ENCODE measurements at places on chromosomes 16 and 17. TPM values are rescaled to one million over a fixed set of nuclear protein-coding genes. Genes with fewer than 3 reads are reported as not detected.

- no peak for DNase-seq
Measured at GRCh38 chr17:73478334-73478733, 165.9 kb downstream of the SDK2 start.

DNA sequence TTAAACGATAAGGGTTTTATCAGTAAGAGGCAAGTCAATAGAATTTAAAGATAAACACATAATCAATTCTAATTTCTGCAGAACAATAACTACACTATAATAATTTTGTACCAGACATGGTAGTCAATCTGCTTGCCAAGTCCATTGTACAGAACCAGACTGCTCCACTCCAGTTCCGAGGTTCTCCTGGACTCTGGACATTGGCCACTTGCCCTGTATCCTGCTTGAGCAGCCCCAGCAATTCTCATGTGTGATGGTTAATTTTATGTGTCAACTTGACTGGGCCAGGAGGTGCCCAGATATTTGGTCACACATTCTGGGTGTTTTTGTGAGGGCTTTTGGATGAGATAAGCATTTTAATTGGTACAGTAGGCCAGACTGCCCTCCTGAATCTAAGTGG, 384.6 kb downstream of the SLC39A11 start:
- no peak for DNase-seq

DNA sequence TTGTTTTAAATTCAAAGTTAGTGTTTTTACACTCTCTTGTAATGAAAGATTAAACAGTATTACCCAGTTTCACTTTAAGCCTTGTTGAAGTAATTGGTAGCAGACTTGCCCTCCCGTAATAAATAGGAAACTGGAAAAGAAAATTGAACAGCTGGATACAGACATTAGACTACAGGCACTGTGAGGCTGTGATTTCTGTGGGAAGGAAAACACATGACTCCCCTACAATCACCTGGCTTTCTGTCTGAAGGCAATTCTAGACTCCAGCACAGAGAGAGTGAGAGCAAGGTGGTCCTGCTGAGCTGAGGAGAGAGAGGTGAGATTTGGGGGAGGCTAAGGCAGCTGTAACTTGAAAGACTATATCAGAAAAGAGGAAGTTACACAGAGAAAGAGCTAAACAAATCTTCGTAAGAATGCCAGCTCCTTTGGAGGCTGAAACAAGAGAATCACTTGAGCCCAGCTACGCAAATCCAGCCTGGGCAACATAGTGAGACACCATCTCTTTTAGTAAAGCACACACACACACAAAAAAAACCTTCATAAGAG, 57.8 kb upstream of the CDYL2 start:
- no peak for DNase-seq

GRCh38 chr17:66343531-66344078, 41.2 kb downstream of the PRKCA start:
- no peak for DNase-seq

- DNase-seq, result peak; percentile 19
Measured at GRCh38 chr17:67546578-67547527, 169.8 kb downstream of the PITPNC1 start.

TNFRSF17 gene
- 0.18 TPM for total RNA-seq

- DNase-seq, result no peak
Measured at GRCh38 chr17:64728041-64728695, 66.1 kb upstream of the SMURF2 start.

DNA sequence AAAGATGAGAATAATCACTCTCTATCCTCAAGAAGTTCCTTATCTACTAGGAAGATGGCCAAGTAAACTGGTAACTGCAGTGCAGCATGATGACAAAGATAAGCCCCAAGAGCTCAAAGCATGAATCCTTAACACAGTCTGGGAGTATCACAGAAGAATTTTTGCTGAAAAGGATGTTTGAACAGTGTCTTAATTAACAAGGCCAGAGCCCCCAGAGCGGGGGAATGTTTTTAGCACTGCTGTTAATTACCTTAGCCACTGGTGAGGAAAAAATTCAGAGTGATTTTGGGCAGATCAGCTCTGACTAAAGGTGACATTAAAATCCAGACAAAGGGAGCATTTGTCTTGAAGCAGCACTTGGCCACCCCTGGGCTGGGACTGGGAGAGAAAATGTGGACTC, 30.1 kb downstream of the ADAMTS18 start:
- DNase-seq, result no peak

GRCh38 chr17:15257258-15257788, 7.8 kb downstream of the PMP22 start:
- DNase-seq, result peak; percentile 78

TPSAB1 gene
- total RNA-seq, result not detected

DNA sequence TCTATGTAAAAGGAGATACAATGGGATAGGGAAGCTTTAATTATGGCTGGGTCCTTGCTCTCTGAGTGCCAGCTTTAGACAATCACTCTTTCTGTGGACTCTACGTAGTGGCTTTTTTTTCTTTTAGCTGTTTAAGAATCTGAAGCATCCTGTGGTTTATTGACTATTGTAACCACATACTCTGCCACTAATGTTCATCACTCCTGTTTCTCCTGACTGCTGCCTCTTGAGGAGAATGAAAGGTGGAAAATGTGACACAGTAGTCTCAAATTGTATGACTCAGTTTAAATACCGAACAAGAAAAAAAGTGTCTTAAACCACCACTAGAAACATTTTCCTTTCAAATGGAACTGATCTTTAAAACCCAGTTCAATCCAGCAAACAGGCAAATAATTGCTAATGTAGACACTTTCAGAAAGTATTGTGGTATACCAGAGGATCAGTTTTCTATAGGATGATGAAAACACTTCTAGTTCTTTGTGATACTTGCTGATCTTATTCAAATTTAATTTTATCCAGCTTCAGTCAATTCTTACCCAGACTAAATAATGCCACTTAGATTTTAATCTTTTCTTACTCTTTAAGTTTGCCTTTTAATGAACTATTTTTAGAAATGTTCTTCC, 302.7 kb upstream of the PMFBP1 start:
- DNase-seq, result no peak

SCNN1B gene
- total RNA-seq, result 3.4 TPM

- DNase-seq, result no peak
Measured at GRCh38 chr17:62673614-62674362, 46.3 kb downstream of the MRC2 start.

- DNase-seq, result no peak
Measured at GRCh38 chr17:37521821-37522220, 32.1 kb downstream of the DUSP14 start.

- peak; percentile 88 for DNase-seq
Measured at GRCh38 chr16:67928561-67929364, 2.9 kb downstream of the CTRL start.

GRCh38 chr17:10673312-10673711, 16.2 kb upstream of the MYH3 start:
- no peak for DNase-seq

- no peak for DNase-seq
Measured at GRCh38 chr17:21455761-21456160, 79.6 kb downstream of the KCNJ12 start.

- no peak for DNase-seq
Measured at GRCh38 chr17:14207791-14208190, 28.9 kb downstream of the CDRT15 start.

RRN3 gene
- total RNA-seq, result 24.9 TPM
